ENCODE measurements at places on chromosomes 12 and 14. TPM values are rescaled to one million over a fixed set of nuclear protein-coding genes. Genes with fewer than 3 reads are reported as not detected.

DNA sequence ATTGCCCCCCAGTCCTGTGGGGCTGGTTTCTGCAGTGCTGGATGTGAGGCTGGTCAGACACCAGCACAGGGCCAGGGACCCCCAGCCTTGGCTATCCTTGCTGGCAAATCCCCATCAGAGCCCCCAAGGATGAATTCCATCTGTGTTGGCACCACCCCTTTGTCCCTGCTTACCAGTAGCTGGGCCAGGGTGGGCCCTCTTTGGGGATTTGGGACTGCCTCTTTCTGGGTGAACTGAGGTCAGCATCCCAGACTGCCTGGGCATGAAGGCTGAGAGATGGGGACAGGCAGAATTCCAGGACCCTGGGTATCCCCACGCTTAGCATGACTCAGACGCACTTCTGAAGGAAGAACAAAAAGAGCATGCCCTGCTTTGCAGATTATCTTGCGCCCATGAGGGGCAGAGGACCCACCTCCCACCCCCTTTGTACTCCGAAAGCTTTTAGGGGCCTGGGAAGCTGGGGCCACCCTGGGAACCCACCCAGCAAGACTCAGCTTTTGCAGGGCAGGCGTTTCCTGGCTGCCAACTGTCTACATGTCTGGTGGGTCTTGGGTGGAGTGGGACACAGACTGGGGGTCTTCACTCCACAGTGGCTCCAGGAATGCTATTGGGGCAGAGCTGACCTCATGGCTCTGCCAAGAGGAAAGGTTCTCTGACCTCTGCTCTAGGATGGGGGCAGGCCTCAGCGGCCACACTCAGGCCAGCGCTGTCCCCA is 26.8 kb downstream of the RFLNA start:
- peaks cover 12% of the 10 kb centered on the region for H3K4me1 ChIP-seq
- H3K4me3 ChIP-seq, result no peak overlapping the region
- peaks cover 32% of the 10 kb centered on the region for H3K36me3 ChIP-seq
- no peak for DNase-seq

GRCh38 chr14:92560106-92560865 is 46.7 kb downstream of the RIN3 start:
- H3K36me3 ChIP-seq, result peaks cover 34% of the 10 kb centered on the region
- DNase-seq, result no peak

GRCh38 chr14:65976761-65977404 is 509.3 kb upstream of the CCDC196 start:
- no peak for DNase-seq
- no peaks in the 10 kb centered on the region for H3K4me1 ChIP-seq
- no peak overlapping the region for H3K4me3 ChIP-seq
- no peak overlapping the region for H3K27ac ChIP-seq
- H3K27me3 ChIP-seq, result no peaks in the 10 kb centered on the region

DNA sequence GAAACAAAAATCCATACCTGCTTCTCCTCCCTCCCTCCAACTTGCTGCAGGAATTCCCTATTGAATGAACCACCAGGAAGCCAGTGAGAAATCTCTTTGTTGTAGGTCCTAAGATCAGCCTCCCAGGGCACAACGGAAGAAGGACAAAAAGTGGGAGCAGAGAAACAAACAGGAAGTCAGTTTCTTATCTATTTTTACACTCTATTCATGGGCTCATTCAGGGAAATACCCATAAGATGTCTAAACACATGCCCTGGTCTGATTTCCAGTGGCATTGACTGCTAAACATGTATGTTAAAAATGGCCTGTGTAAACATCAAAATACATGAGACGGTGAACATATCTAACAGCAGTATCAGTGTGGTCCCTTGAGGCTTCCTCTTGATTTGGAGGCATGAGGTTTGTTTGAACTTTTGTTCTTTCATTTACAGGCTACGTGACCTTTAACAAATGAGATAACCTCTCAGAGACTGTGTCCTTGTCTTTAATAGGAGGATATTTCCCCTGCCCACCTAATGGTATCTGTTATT is 18.8 kb downstream of the GPR65 start:
- H3K4me1 ChIP-seq, result no peaks in the 10 kb centered on the region
- H3K27me3 ChIP-seq, result no peaks in the 10 kb centered on the region
- H3K27ac ChIP-seq, result no peak overlapping the region
- H3K4me3 ChIP-seq, result no peak overlapping the region
- no peaks in the 10 kb centered on the region for H3K36me3 ChIP-seq

GRCh38 chr14:50520947-50521815 is 11.2 kb downstream of the MAP4K5 start:
- peak overlapping the region; percentile 5 for H3K27ac ChIP-seq
- H3K4me3 ChIP-seq, result no peak overlapping the region
- no peaks in the 10 kb centered on the region for H3K36me3 ChIP-seq
- DNase-seq, result no peak
- H3K27me3 ChIP-seq, result no peaks in the 10 kb centered on the region
- no peaks in the 10 kb centered on the region for H3K4me1 ChIP-seq

The GPR68 gene
- 1.3 TPM for total RNA-seq

The HECTD4 gene
- 43.2 TPM for total RNA-seq

The PAPOLA gene
- 110 TPM for total RNA-seq

The NYNRIN gene
- total RNA-seq, result 16.1 TPM

Measured in esophagus muscularis mucosa (tissue), 4 donors.